ENCODE measurements at places on chromosomes 2 and 18.

DNA sequence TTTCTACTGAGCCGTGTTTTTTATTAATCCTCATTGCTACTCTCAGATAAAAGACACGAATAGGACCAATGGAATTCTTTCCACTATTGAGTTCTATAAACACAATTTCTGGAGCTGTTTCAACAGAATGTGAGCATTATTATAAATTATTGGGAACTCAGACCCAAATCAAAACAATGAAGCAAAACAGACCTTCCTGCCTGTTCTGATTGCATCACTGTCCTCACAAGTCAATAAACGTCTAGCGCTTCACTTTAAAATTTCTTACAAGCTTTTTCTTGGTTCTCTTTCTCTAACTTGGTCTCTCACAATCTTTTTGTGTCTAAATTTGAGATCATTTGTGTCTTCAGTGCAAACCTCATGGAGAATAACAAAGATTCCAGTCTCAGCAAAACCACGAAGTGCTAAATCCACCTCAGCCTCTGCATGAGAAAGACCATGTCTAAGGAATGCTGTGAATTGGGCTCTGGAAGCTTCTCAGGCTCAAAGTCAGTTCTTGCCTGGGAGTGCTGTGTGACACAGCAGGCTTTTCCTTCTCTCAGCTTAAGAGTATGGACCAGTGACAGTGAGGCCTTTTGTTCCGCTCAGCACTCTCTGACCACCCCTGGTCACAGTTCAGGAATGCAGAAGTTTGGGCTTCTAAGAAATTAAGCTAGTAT, 22.8 kb downstream of the ARHGAP28 start:
- no peak for DNase-seq

- DNase-seq, result no peak
Observed at GRCh38 chr18:59877361-59877760, 22.4 kb upstream of the PMAIP1 start.

DNA sequence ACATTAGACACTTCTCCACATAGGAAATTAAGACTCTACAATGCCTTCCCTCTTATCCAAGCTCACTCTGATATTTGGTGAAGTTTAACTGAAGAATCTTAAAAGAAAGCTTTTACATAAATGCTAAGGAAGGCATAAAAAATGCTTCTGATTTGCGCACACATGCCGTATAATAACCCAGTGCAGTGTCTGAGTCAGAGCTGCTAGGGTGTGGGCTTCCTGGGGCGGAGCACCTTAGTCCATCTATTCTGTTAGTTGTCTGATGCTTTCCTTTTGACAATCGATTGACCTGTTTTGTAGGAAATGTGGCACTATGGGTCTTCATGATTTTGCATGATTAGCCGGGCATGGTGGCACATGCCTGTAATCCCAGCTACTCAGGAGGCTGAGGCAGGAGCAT, 231.5 kb downstream of the AFF3 start:
- no peak for DNase-seq

GRCh38 chr2:83953697-83954096, 505.4 kb downstream of the SUCLG1 start:
- no peak for DNase-seq

GRCh38 chr18:73045037-73045436, 177.2 kb upstream of the NETO1 start:
- no peak for DNase-seq

DNA sequence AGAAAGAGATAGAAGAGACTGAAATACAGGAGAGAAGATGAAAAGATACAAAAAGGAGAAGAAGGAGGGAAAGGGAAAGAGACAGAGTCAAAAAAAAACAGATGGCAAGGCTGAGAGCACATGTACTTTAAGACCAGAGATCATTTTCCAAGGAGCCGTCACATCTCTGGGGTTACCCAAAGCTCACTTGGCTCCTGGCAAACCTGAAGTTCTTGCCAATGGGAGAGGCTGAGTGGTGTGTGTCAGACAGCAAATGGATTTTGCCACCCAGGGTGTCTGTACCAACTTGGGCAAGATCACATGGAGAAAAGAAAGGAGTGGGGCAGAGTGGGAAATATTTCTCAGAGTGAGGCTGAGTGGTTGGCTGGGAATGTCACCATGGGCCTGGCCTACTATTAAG, 219.3 kb upstream of the TNP1 start:
- no peak for DNase-seq
